ENCODE measurements at places on chromosomes 11 and 22.

DNA sequence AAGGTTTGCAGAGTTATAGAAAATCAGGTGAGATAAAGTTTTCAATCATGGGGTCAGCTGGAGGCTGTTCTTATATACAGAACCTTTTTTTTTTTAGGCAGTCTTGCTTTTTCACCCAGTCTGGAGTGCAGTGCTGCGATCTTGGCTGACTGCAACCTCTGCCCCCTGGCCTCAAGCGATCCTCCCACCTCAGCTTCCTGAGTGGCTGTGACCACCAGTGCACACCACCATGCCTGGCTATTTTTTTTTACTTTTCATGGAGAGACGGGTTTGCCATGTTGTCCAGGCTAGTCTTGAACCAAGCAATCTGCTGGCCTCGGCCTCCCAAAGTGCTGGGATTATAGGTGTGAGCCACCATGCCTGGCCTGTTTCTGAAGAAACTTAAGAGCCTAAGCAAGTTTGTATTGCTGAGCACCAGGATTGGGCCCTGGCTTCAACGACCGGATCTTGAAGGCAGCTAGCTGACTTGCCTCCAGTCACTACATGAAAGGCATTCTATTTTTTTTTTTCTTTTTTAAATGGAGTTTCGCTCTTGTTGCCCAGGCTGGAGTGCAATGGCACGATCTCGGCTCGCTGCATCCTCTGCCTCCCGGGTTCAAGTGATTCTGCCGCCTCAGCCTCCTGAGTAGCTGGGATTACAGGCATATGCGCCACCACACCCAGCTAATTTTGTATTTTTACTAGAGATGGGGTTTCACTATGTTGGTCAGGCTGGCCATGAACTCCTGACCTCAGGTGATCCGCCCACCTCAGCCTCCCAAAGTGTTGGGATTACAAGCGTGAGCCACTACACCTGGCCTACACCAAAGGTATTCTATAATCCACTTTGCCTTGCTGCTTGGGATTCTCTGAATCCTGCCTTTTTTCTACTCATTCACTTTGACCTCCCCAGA is 7.6 kb downstream of the XBP1 start:
- no peak for DNase-seq

DNA sequence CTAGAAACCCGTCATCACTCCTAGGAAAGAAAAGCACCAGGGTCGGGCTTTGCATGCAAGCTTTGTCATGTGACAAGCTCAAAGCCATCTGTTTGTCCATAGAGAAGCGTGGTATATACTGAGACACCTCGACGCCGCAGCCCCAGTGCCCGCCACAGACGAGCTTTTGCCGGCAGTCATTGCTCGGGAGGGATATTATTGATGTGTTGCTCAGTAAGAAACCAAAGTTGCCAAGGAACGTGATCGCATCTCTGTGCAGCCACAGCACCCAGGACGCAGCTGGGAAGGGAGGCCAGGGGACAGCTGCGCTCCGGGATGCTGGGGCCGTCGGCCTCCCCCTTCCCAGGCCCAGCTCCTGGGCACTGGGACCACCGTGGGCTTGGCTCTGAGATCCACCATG is 89.5 kb upstream of the KCNQ1OT1 start:
- no peak for DNase-seq

DNA sequence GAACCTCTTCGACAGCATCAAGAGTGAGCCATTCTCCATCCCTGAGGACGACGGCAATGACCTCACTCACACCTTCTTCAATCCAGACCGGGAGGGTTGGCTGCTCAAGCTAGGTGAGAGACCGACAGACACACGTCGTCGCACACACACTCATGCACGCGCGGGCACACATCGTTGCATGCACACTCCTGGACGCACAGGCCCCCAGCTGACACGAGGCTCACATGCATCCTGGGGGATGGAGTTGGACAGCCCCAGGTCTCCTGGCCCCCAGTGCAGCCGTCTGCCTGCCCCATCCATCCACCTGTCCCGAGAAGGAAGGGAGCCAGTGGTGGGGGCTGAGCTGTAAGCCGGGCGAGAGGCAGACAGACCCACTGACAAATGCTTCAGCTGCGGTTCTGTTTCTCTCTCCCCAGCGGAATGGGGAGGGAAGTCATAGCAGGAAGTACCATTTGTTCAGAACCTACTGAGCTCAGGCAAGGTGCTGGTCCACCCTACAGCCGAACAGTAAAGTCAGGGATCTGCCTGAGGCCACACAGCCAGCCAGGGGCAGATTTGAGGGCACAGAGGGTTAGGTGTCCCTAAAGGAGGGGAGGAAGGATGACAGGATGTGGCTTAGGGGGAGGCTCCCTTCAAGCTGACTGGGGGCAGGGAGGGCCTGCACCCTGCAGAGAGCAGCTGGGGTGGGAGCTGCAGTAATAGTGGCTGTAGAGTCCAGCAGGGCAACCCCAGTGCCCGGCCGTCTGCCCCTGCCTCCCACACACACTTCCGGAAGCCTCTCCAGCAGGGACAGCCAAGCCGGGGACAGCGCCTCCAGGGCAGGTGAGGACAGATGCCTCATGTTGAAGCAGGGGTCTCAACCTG is 27.1 kb downstream of the CYTH4 start:
- no peak for DNase-seq

DNA sequence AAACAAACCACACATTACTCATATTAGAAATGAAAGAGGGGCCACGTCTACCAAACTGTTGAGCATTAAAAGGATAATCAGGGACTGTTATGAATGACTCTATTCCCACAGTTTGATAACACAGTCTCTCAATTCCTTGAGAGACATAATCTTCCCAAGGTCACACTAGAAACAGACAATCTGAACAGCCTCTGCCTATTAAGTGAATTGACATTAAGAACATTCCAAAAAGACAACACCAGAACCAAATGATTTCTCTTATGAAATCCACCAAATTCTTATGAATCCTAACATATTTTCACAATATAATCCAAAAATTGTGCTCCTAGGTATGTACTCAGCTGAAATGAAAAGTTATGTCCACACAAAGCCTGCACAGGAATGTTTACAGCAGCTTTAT is 4.6 kb downstream of the RFPL1 start:
- DNase-seq = no peak

- DNase-seq = no peak
Measured at GRCh38 chr22:49650336-49651241, 177.1 kb downstream of the BRD1 start.

GRCh38 chr11:67647471-67647870 is 3.1 kb downstream of the ACY3 start:
- no peak for DNase-seq

- DNase-seq = no peak
Measured at GRCh38 chr11:75775056-75775455, 6.5 kb downstream of the DGAT2 start.

- no peak for DNase-seq
Measured at GRCh38 chr22:20138417-20138738, 6.8 kb downstream of the ZDHHC8 start.

GRCh38 chr22:22785316-22786065 is 102.1 kb upstream of the IGLL5 start:
- no peak for DNase-seq

- peak; percentile 58 for DNase-seq
Measured at GRCh38 chr22:32050678-32051515, 7.8 kb downstream of the SLC5A1 start.

- DNase-seq = no peak
Measured at GRCh38 chr11:108875134-108875533, 210.3 kb downstream of the DDX10 start.

GRCh38 chr11:35404388-35404775 is 15.0 kb downstream of the SLC1A2 start:
- DNase-seq = no peak

GRCh38 chr11:131637469-131638175 is 267.2 kb downstream of the NTM start:
- no peak for DNase-seq

- DNase-seq = peak; percentile 1
Measured at GRCh38 chr22:32644252-32645100, 157.0 kb upstream of the TIMP3 start.

DNA sequence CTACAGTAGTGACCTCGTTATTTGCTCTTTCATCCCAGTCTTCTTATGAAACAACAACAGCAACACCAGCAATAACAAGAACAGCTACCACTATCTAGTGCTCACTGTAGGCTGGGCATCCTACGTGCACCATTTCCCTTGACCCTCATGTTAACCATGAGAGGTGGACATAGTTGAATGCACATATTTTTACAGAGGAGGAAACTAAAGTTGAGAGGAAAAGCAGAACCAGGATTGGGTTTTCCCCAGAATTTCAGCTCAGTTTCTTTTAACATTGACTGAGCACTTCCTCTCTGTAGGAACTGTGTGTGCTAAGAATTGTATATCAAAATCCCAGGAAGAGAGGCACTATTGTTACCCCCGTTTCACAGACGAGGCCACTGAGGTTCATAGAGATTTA is 39.4 kb upstream of the TSPAN18 start:
- no peak for DNase-seq

DNA sequence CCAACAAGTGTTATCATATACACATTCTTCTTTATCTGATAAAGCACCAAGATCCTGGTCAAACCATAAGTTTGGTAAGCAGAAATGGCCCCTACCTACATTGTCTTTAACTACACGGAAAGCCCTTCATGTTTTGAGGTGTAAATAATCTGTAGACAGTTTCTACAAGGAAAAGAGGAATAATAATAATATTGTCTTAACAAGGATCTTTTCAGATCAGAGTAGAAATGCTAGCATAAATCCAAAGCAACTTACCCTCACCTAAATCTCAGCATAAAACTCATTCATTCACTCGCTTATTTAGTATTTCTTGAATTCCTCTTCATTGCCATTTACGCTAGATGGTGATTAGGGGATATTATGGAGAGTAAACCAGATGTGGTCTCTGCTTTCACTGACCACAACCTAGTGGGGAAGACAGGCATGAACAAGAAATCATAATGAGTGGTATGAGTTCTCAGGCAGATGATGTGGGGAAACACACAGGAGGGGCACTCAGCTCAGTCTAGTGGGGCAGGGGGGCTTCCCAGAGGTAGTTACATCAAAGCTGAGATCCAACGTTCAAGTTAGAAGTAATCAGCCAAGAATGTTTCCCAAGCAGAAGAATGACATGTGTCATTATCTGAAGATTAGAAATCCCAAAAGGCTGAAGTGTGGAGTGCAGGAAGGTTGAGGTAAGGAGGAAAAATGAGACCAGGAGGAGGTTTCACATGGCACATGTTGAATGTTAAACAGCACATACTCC is 65.4 kb upstream of the ZC3H12C start:
- DNase-seq = no peak

DNA sequence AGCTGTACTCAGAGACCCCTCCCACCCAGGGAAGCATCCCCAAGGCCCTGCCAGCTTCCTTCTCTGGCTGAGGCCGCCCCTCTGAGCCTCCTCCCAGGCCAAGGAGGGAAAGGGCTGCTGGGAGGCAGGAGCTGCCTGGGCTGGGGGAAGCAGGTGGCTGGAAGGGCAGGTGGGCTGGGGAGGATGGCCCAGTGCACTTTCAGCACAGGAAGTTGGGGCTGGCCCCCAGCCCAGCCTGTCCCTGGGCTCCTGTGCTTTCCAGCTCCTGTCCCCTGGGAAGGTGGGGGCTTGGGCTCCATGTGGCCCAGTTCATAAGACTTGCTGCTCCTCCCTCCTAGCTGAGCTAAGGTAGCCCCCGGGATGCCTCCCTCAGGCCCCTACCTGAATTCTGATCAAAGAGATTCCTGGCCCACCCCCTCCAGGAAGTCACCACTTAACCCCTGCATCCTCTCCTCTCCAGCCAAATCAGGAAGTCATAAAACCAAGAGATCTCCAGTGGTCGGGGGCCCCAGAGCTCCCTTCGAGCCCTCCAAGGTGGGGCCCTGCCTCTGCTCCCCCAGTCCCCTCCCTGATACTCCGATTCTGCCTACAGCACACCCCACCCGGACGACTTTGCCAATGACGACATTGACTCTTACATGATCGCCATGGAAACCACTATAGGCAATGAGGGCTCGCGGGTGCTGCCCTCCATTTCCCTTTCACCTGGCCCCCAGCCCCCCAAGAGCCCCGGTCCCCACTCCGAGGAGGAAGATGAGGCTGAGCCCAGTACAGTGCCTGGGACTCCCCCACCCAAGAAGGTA is 4.9 kb downstream of the PPP1CA start:
- DNase-seq = no peak

DNA sequence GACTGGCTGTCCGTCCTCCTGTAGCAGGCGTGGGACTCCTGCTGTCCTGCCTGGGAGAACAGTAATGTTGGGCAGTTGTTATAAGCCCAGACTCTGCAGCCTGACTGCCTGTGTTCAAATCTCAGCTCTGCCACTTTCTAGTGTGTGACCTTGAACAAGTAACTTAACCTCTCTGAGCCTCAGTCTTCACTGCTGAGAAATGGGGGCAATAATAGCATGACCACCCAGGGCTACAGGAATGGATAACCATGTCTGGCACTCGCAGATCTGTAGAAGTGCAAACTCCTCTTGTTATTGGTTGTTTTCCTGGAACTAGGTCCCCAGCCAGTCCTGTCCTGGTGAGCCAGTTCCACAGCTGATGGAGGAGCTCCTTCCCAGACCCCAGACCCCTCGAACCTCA is 69.7 kb downstream of the TP53I11 start:
- no peak for DNase-seq

DNA sequence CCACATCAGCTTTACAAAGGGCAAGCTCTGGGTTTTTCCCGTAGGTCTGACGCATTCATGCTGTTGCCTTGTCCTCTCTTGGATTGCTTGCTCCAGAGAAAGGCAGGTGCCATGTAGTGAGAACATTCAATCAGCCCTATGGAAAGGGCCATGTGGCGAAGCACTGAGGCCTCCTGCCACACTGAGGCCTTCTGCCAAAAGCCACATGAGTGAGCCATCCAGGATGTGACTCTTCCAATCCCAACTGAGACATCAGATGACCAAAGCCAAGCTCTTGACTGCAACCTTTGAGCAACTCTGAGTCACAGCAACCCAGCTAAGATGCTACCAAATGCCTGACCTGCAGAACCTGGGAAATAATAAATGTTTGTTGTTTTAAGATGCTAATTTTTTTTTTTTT is 9.0 kb upstream of the PANX3 start:
- no peak for DNase-seq

All from activated T-helper 9 cell treated with anti-CD3 and anti-CD28 coated beads, Interleukin-2, amount 50 U/mL, for 16 hours (primary cell).